ENCODE measurements at places on chromosomes 6 and 20. TPM values are rescaled to one million over a fixed set of nuclear protein-coding genes. Genes with fewer than 3 reads are reported as not detected.

FAM162B gene
- not detected for polyA plus RNA-seq

EPHA7 gene
- not detected for polyA plus RNA-seq

OXT gene
- polyA plus RNA-seq, result 0.61 TPM

DNA sequence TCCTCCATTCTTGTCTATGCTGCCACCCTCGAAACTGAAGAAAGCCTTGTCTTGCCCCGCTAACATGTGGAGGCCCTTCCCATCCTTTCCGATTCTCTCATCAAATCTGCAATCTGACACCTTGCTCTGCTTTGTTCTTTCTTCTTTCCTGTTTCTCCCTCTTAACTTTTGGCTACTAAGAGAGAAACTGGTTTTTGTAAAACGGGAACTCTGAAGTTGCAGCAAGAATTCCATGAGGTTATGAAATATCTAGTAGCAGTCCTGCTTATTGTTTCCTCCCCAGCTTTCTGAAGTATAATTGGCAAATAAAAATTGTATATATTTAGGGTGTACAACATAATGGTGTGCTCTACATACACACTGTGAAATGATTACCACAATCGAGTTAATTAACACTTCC lies 80.2 kb downstream of the MAP7 start:
- no peak for DNase-seq

DNA sequence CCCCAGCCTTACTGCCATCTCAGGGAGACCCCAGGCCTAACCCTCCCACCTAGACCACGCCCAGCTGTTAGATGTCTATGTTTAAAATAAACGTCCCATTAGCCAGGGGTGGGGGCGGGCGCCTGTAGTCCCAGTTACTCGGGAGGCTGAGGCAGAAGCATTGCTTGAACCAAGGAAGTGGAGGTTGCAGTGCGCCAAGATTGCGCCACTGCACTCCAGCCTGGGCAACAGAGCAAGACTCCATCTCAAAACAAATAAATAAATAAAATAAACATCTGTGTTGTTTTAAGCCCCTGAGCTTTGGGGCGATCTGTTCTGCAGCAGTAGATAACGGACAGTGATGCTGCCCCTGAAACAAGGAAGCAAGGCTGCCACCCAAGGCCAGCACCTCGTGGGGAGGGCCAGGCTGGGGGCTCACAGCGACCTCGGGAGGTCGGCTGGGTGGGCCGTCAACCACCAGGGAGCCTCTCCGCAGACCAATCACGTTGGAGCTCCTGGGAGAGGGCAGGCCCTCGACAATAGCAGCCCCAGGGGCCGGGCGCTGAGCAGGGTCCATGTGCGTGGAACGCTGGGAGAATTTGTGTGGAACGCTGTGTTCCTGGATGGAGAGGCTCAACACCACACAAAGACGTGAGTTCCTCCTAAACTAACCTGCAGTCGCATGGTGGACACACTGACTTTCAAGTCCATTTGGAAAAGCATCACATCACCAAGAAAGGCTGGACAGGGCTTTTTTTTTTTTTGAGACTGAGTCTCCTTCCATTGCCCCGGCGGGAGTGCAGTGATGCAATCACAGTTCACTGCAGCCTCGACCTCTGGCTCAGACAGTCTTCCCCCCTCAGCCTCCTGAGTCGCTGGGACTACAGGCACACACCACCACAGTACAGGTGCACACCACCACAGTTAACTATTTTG lies 1.0 kb upstream of the HELZ2 start:
- DNase-seq, result no peak

GRCh38 chr20:38579219-38579910 lies 1.6 kb upstream of the ADIG start:
- no peak for DNase-seq

- peak; percentile 24 for DNase-seq
Measured at GRCh38 chr20:297925-298775, 780 bp downstream of the ZCCHC3 start.

Data from CD4-positive, CD25-positive, alpha-beta regulatory T cell (primary cell).